ENCODE measurements at places on chromosomes 6 and 20.

- DNase-seq = no peak
Measured at GRCh38 chr6:55388211-55388610, 60.9 kb downstream of the GFRAL start.

DNA sequence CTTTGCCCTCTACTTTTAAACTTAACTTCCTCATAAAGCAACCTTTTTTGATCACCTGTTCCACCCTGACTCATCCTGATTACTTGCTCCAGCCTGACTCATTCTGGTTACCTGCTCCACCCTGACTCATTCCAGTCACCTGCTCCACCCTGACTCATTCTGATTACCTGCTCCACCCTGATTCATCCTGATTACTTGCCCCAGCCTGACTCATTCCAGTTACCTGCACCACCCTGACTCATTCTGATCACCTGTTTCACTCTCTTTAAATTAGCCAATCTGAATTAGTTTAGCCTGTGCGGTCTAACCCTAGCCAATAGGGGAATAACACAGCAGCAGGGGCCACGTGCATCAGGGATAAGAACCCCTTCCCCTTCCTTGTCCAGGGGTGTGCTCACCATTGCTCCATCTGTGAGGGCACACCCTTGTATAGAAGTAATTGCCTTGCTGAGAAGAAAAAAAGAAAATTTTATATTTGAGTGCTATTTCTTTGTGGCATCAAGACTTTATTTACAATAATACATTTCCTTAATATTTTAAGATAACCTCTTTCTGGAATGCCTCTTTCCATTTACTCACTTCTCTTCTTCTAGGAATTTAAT, 17.9 kb downstream of the HLA-G start:
- DNase-seq = no peak

DNA sequence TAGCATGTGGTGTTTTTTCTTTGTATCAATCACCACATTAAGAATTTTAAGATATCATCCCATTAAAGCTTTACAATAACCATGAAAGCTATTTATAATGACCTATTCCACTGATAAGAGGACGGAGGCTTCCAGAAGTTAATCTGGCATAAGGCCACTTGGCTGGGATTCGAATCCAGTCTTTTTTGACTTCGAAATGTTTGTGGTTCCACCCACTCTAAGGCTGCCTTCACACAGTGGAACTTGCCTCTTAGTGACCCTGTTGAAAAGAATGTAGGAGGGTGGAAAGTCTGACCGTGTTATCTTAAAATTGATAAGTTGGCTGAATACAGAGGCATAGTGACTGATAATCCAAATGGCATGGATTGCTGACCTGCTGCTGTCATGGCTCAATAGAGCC, 959.7 kb downstream of the KIF16B start:
- no peak for DNase-seq

DNA sequence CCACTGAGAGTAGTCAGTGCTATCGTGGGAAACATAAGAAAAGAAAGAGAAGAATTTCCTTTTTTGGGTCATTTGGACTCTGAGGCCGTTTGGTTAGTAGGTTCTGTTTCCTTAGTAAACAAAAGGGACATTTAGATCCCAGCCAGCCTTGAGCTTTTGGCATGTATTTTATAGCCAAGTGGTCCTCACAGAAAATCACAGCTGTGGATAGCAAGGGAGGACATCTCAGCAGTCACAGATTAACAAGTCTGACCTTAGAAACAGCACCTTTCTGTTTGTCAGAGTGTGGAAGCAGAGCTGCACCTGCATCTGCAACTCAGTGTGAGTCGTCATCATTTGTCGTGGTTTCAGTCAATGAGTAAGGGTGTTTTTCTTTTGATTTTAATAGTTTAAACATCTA, 40.5 kb downstream of the FAM120B start:
- no peak for DNase-seq

DNA sequence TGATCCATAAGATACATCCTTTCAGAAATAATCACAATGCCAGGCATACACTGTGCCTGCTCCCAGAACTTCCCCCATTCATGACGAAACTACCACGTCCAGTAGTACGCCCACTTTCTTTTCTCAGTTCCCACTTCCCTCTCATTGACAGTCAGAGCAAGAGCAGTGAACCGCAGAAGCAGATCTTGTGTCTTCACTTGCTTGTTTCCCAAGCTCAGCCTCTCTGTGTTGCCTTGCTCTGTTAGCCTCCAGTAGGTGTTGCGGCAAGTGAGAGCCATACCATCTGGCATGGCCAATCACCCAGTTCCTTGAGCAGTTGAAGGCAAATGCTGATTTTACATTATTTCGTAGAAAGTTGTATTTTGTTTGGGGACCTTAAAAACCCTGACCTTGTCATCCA, 11.7 kb downstream of the UST start:
- DNase-seq = no peak

DNA sequence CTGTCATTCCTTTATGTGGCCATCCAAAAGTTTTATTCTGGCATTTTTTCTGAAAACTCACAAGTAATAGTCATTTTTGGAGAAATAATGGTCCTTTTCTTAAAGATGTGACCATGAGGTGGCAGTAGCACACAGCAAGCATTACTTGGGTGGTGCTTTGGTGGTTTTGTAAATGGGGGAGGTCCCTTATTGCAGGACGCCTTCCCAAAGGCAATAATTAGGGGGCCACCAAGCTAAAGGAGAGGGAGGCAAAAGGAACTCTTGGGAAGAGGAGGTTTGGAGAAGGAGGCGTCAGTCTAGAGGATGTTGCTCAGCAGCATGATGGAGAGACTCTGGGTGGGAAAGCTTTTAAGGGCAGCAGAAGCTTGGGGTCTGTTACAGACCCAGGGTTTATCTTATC, 422.6 kb upstream of the MMS22L start:
- no peak for DNase-seq

DNA sequence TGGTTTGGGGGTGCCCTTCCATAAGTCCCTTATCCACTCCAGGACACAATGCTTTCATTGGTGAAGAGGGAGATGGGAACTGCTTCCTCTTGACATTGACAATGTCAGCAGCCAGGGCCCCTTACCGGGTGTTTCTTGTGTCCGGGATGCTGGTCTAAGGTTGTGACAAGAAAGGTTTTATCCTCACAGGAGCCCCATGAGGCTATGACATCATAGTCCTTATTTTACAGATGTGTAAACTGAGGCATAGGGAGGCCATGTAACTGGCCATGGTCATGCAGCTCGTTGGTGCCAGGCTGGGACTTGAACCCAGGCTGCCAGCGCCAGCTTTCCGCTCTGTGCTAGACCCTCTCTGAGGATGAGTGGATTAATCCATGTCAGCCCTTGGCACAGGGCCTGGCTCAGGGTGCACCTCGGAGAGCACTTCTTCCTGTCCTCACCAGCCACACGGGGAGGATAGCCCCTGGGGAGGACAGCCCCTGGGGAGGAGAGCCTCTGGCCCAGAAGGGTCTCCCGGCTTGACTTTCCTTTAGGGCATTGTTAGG, 157.3 kb downstream of the SYCP2 start:
- no peak for DNase-seq

- DNase-seq = no peak
Measured at GRCh38 chr6:73045609-73046008, 179.7 kb downstream of the KHDC1L start.

DNA sequence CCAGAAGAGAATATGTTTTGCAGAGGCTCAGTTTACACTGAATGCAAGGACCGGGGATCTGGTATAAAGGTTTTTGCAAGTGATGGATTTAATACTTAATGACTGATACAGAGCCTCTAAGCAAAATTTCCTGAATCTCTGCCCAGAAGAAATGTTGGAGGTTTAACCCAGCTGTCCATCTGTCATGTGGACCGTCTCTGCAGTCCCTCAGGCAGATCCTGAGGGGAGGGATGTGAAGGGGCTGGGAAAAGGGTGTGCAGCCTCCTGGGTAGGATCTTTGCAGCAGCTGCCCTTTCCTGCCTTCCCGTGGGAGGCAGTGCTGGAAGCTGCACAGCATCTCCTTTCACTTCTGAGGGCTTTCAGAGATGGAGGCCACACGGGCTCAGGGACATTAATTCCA, 207.0 kb downstream of the SLC24A3 start:
- no peak for DNase-seq

GRCh38 chr6:24205020-24205492, 79.0 kb downstream of the NRSN1 start:
- peak; percentile 8 for DNase-seq

- no peak for DNase-seq
Measured at GRCh38 chr6:23176883-23177282, 607.5 kb downstream of the HDGFL1 start.

DNA sequence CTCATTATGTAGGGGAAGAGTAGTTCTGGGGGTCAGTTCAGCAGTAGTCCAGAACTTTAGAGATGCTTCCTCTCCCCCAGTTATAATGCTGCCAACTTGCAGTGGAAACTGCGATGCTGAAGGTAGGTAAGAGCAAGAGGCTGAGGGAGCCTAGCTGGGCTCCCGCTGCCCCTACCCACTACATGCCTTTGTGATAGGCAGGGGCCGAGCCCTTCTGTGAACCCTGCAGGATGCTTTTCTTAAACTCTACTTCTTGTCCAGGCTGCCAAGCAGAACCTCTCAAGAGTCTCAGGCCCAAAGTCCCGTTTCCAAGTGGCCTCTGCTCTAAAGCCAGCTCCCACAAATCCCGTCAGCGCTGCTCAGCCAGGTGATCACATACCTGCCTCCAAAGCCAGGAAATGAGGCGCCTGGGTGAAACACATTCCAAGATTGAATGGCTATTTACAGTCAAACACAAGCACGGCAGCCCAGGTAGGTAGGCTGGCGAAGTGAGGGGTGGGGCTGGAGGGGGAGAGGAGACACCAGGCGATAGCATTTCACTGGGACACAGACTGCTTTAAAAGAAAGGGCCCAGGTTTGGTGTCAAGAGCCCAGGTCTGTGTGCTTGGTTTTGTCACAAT, 150.7 kb downstream of the CD24 start:
- no peak for DNase-seq

- no peak for DNase-seq
Measured at GRCh38 chr6:29723666-29724588, 693 bp downstream of the HLA-F start.

DNA sequence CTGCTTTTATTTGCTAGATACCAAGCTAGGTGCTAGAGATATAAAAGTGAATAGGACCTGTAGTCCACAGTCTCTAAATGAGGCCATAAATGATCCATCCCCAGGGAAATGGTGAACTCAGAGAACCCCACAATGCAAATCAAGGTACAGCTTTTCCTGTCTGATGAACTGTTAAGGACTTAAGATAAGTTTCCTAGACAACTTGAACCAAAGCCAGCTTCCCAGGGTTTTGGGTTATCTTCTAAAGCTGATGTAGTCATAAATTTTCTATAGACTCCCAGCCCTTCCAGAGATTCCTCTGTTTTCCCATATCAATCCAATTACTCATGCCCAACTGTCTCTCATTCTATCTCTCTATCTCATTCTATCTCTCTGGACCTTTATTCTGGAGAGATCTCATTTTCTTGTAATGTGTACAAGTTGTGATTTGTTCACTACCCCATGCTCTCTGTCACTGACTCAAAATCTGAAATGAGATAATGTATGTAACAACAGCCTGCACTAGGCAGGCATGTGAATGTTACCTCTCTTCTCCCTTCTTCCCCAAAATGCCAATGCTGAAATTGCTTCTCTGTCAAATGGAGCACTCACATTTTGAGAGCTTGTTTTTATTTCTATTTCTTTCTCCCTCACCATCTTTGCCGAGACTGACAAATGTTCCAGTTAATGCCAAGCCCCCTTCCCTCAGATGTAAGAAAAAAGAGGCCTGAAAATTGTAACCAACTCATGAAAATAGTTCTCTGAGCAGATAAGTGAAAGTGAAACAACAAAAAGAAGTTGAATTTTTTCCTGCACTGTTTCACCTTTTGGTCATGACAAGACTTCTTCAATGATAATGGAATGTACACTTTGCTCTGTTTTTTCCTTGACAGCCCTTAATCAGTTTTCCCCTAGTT, 279.9 kb downstream of the SLC35F1 start:
- DNase-seq = no peak

GRCh38 chr6:130447374-130447773, 81.6 kb downstream of the TMEM200A start:
- DNase-seq = no peak
